ENCODE measurements at places on chromosomes 7 and 10.

DNA sequence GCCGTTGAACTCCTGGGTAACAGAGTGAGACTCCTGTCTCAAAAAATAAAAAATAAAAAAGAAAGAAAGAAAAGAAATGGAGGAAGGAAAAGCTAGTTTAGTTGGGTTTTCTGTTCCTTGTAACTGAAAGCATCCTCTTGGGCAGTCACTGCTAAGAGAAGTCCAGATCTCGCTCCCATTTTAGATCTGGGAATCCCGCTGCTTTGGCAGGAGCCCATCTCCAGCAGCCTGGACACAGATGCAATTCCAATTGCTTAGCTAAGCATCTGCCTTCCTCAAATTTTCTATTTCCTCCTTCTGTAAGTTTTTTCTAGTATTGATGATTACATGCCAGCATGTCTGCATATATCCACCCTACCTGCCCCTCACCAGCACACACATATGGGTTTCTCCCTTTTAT, 54.1 kb downstream of the DENND2A start:
- DNase-seq: no peak

DNA sequence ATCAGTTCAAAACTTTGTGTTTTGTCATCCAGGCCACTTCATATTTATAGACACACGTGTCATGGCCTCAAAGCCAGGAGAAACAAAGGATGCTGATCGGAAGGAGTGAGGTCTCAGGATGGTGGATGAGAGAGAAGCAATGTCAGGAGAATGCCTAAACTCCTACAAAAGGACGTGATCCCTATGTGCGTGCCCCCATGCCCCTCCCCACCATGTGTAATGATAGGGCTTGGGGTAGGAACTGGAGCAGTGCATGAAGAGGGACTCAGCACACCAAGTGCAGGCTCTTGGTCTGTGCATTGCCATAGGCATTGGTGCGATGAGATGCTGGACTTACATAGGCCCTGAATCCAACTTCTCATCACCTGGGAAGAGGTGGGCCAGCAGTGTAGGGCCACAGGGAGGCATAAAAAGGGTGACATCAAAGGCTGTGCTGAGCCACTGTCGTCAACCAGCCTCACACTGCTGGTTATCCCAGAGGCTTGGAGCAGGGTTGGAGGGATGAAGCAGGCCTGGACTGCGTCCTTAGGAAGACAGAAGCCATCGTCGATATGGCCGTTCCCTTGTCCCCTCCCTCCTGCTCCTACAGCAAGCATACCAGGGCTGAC, 46.9 kb upstream of the GDF10 start:
- DNase-seq: no peak

DNA sequence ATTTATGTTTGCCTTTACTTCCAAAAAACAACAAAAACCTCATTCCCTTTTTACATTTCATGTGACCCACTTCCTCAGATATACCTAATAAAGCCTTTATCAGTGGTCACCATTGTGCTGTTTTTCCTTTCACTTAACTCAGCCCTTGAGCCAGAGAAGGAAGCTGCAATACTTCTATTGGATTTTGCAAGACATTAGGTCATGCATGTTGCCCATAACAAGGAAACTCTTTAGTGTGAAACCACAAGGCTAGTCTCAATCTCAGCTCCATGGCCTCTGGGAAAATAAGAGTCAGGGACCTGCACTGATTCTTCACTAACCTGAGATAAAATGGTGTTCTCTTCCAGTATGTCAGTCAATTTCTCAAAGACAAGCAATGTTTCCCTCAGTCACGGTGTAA, 27.8 kb downstream of the STEAP4 start:
- DNase-seq: no peak

- DNase-seq: no peak
Measured at GRCh38 chr10:88069338-88069737, 205.9 kb downstream of the PTEN start.

- no peak for DNase-seq
Measured at GRCh38 chr7:925601-926000, 28.9 kb downstream of the ADAP1 start.

DNA sequence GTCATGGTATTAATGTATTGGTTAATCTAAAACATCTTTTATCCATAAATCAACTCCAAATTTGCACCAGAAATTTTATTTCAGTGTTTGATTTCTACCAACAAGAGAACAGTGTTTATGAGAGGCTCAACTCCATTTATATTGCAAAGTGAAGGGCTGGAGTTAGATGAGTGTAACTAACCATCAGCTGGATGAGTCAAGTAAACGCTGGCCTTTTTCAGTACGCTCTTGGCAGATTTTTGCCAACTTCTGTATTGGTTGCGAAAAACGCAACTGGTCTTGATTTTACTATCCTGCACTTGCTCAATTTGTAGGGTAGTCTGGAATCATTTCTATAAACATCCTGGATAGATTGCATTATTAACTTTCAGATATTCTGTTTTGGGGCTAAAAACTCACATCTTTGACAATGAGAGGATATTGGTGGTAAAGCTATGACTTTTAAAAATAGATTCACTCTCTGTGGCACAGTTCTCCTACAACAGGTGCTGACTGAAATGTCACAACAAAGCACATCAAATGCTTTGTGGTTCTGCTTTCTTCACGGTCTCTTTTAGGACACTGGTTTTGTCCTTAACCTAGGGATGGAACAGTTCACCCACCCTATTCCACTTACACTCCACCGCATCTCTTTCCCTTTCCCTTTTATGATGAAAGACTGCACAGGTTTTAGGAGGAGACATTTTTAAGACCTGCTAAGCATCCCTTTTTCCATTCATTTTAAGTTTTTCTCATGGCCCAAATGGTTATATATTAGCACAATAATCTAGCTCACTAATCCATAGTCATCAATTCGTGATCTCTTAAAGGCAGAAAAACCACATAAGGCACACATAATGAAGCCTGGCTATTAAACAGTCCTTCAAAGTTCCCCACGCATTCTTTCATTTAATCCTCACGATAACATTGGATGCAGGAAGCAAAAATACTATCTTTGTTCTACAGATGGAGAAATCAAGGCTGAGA, 12.8 kb downstream of the CACNA2D1 start:
- no peak for DNase-seq

DNA sequence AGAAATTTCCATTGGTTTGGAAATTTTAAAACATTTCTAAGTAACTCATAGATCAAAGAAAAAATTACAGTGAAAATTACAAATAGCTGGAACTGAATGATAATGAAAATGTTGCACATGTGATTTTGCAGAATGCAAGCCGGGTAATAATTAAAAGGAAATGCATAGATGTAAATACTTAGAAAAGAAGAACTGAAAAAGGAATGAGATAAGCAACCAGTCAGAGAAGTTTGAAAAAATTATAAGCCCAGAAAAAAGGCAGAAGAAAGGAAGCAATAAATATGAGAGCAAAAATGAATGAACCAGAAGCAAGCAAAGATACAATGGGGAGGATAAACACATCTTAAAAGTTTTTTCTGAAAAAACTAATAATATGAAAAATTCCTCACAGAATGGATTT, 3.2 kb upstream of the TMEM273 start:
- DNase-seq: no peak

GRCh38 chr7:41190581-41190980, 512.3 kb downstream of the INHBA start:
- no peak for DNase-seq

- DNase-seq: no peak
Measured at GRCh38 chr7:87231258-87231657, 11.7 kb upstream of the TMEM243 start.

- no peak for DNase-seq
Measured at GRCh38 chr7:92750447-92750839, 85.9 kb downstream of the CDK6 start.

DNA sequence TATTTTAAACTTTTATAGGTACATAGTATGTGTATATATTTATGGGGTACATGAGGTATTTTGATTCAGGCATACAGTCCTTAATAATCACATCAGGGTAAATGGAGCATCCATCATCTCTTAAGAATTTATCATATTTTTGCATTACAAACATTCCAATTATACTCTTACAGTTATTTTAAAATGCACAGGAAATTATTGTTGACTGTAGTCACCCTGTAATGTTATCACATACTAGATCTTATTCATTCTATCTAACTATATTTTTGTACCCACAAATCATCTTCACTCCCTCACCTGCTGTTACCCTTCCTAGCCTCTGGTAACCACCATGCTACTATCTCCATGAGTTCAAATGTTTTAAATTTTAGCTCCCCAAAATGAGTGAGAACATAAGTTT, 56.3 kb upstream of the FAM3C start:
- DNase-seq: no peak

GRCh38 chr7:18038382-18038781, 10.7 kb upstream of the PRPS1L1 start:
- no peak for DNase-seq

DNA sequence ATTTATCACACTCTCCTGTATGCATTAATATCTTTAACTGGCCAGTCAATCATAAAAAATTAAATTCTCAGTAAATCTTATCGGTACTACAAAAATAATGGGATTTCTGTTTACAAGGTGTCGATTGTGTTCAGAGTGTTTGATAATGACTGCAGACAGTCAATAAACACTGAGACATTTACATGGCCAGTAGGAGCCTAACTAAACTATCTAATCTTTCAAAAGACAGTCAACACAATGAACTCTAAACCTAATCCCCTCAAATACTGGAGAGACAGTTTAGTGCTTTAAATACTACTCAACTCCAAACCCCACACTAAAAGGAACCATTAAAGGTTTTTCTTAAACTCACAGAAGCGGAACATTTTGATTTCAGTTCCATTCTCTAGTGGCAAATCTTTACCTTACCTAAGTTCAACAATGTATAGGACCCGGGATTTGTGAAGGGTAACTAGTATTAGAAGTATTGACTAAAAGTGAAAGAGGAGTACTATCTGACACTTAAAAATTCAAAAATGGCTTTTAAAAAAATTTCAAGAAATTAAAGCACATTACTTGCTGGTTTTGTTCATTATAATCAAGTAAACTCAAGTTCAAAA, 37.3 kb upstream of the EXOC6 start:
- no peak for DNase-seq

GRCh38 chr7:17492437-17492836, 194.0 kb downstream of the AHR start:
- DNase-seq: no peak

DNA sequence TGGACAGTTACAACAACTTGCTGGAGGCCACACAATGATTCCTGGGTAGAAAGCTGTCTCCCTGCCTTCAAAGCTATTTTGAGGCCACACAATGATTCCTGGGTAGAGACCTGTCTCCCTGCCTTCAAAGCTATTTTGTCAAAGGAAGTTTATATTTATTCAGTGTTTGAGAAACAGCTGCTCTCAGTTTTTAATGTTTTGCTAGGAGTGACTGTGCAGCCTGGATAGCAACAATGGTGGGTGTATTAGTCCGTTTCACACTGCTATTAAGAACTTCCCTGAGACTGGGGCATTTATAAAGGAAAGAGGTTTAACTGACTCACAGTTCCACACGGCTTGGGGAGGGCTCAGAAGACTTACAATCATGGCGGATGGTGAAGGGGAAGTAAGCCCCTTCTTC, 3.9 kb upstream of the SGPL1 start:
- no peak for DNase-seq

DNA sequence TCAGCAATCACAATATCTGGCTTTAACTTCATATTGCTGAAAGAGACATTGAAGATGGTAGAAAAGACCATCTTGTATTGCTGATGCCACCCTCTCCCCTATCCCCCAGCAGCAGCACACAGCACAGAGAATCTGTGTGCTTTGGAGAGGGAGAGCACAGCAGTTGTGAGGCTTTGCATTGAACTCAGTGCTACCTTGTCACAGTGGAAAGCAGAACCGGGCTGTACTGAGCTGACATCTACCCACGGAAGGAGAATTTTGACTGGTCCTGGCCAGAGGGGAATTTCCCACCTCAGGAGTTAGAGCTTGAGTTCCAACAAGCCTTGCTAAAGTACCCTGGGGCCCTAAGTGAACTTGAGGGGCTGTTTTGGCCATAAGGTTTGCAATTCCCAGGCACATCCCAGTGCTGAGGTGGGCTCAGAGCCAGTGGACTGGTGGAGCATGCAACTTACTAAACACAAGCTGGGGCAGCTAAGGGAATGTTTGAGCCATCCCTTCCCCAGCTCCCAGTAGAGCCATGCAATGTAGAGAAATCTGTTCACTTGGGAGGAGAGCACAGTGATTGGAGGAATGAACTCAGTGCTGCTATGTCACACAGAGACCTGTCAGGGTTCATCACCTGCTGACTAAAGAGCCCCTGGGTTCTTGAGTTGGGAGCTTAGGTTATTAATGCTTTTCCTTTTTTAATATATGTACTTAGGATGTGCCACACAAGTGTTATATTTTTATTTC, 62.1 kb downstream of the OR13A1 start:
- no peak for DNase-seq

- no peak for DNase-seq
Measured at GRCh38 chr10:130714742-130715467, 578.7 kb downstream of the GLRX3 start.

DNA sequence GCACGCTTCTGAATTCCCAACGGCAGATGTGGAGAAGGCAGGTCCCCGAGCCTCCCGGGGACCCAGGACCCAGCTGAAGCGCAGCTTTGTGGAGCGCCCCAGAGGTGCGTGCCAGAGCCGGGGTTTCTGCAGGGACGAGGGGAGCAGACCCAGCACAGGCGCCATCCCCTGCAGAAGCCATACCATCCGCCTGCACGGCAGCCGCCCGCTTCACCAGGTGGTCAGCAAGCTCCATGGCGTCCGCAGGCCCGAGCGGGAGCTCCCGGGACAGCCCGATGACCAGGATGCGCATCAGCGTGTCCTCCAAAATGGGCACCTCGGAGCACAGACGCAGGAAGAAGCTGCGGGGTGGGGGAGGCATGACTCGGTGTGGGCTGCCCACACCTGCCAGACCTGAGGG, 10.6 kb downstream of the INTS1 start:
- DNase-seq: no peak

- no peak for DNase-seq
Measured at GRCh38 chr10:80253266-80253962, 36.0 kb downstream of the MAT1A start.

DNA sequence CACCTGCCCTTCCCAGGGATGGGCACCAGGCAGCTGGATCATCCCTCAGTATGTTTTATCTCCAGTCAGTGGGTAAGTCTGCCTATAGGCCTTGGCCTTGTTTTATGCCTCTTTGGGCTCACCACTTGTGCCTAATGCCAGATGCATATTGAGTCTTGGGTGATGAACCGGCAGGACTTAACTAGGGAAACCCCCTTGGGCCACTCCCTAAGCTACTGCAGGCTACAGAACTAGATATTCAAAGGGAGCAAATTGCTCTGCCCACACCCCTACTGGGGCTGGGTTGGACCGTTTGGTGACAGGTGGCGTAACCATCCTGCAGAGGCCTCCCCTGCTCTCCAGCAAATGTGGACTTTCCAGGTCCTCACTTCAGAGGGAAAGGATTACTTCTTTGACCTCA, 115.7 kb upstream of the GDF10 start:
- no peak for DNase-seq

DNA sequence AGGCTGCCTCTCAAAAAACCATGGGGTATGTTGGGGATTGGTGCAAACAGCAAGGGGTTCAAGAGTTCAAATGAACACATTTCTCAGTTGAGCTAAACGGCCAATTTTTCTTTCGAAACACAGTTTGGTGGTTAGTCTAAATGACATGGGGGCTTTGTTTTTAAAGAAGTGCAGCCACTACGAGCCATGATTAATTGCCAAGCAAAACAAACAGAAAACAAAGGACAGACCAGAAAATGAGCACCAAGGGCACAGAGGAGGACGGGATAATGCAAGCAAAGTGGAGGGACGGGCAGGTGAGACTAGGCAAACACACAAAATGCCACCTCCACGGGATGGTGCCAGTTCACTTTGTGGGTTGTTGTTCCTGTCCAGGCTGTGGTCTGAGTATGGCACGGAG, 64.5 kb upstream of the PDLIM1 start:
- no peak for DNase-seq

All from stimulated activated CD4-positive, alpha-beta T cell treated with anti-CD3 and anti-CD28 coated beads, Interleukin-4, amount 100 ng/mL, for 4 hours (primary cell).